Thoracic aorta (tissue), 2 donors: ENCODE measurements at places on chromosomes 7 and 10.

GRCh38 chr7:151008511-151009323 lies 15.6 kb downstream of the ATG9B start:
- DNase-seq = no peak

DNA sequence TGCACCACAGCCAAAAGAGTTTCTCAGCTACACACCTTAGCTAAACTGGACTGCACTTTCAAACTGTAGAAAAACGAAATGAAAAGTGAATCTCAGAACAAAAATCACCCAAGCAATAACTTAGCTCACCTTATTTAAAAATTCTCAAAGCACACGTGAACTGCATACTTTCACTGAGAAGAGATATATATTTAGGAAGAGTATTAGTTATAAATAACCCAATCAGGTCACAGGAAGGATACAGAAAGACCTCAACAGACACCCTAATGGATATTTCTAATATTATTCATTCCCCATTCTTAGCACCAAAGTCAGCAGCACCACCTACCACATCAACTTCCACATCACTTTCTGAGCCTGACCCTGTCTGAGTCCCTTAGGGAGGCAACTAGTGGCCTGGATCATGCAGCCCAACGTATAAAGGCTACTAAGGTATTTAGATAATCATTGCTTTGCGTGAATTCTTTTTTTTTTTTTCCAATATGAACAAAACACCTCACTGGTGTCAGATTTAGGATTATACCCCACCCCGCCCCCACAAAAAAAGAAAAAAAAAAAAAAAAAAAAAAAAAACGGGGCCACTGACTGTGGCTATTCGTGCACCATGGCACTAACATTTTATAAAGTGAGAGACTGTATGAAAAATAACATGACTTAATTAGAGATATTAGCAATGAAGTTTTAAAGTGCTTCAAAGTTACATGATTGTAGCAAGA lies 2.6 kb downstream of the ABI1 start:
- no peak for DNase-seq

DNA sequence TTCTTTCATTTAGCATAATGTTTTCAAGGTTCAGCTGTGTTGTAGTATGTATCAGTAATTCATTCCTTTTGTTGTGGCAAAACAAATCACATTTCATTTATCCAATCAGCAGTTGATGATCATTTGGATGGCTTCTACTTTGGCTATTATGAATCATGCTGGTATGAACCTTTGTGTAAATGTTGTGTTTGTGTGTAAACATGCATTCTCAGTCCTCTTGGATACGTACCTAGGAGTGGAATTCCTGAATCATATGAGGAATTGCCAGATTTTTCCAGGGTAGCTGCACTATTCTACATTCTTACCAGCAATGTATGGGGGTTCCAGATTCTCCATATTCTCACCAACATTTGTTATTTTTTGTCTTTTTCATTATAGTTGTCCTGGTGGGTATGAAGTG lies 578.5 kb upstream of the MKI67 start:
- no peak for DNase-seq

DNA sequence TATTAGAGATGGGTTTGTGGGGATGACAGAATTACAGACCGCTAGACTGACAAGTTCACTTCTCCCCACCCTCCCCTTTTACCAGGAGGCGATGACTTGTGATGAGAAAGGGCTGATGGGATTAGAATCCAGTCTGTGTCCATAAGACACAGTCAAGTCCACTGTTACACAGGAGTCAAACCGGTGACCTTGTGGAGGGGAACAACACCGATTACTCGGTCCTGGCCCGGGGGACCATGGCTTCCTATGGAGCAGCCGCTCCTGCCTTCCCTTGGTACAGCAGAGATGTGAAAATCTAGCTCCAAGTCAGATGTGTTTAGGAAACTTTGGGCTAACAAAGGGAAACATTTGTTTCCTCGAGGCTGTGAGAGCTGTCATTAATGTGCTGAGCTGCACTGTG lies 105.5 kb downstream of the ACTR3B start:
- no peak for DNase-seq

DNA sequence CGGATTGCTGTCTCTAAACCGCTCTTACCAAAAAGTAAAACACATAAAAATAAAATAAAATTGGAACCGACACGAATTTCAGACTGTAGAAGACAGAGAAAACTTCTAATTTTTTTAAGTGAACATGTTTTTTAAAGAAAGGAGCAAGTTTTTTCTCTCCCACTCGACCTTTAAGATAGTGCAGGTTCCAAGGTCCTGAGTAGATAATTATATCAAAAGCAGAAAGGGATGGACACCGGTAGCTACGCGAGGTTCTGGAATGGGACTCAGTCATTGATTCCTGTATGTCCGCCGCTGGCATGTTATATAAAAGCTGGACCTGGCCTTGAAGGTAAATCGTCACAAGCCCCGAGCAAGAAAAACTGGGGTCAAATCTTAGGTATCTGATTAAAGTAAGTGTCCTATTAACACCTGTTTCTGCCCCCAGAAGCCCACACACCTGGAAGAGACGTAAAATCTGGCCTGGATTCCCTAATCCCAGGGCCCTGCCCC lies 462 bp upstream of the CISD1 start:
- no peak for DNase-seq

DNA sequence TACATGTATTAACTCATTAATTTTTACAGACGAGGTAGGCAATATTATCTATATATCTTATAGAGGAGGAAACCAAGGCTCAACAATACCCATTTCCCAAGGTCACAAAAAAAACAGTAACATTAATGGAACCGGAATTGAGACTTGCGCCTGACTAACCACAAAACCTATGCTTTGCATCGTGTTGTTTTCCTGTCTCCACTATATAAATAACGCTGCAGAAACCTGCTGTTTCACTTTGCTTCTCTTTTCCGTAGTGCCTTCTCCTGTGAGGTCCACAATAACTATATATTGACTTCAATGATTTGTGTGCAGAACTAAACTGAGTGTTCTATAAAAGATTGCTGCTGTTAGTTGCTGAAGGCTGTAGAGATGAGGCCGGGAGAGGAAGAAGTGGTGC lies 97.7 kb upstream of the RPA3 start:
- no peak for DNase-seq

DNA sequence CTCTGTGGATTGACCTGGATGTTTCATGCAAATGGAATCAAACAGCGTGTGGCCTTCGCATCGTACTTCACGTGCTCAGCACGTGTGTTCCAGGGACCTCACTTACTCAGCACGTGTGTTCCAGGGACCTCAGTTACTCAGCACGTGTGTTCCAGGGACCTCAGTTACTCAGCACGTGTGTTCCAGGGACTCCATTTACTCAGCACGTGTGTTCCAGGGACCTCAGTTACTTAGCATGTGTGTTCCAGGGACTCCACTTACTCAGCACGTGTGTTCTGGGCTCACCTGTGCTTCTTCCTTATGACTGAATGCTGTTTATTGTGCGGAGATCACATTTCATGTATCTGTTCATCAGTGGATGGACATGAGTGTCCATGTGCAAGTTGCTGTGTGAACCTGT lies 22.0 kb downstream of the INPP5A start:
- no peak for DNase-seq

GRCh38 chr7:33500703-33501701 lies 371.6 kb downstream of the BBS9 start:
- no peak for DNase-seq

- DNase-seq = no peak
Measured at GRCh38 chr10:103747193-103747865, 108.0 kb downstream of the SH3PXD2A start.

GRCh38 chr10:30057421-30057841 lies 2.0 kb downstream of the JCAD start:
- DNase-seq = no peak

GRCh38 chr10:118028619-118029018 lies 18.1 kb downstream of the RAB11FIP2 start:
- no peak for DNase-seq

- DNase-seq = no peak
Measured at GRCh38 chr10:123087786-123088185, 48.0 kb upstream of the HMX3 start.

DNA sequence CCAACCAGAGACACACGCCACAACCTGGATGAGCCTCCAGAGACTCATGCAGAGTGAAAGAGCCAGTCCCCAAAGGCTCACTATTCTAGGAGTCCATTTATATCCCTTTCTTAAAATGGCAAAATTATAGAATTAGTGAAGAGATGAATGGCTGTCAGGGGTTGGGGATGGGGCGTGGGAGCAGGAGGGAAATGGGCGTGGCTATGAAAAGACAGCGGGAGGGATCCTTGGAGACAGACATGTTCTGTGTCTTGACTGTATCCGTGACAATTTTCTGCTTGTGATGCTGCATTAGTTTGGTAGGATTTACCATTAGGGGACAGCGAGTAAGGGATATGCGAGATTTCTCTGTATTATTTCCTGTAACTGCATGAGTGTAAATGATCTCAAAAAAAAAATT lies 33.0 kb downstream of the FAM53B start:
- DNase-seq = no peak

GRCh38 chr10:76234499-76235226 lies 803.2 kb downstream of the LRMDA start:
- DNase-seq = no peak

- no peak for DNase-seq
Measured at GRCh38 chr7:491958-492713, 27.5 kb downstream of the PDGFA start.

DNA sequence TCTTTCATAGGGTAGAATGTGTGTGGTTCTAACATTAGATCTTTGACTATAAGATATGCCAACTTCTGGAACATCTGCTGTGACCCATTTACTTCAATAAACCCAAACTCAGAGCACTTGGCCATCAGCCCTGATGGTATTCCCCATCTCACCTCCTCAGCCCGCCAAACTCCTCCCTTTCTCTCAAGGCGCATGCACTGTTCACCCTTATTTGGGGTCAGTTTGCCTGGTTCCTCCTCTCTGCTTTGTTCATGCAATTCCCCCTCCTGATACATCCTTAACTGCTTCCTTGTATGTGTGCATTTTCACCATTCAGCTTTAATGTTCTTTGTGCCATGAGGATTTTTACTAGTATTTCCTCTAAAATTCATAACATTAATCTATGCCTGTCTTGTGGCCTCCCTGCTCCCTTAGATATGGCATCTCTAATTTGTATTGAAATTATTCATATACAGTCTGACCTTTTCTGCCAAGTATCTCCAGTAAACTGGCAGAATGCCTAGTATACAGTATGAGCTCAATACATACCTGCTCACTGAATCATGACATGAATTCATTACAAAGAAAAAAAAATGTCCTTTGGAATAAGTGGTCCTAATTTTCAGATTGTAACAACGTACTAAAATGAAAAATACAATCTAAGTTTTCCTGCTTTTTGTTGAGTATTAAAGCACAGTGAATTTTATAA lies 336.8 kb upstream of the IGFBP3 start:
- no peak for DNase-seq

DNA sequence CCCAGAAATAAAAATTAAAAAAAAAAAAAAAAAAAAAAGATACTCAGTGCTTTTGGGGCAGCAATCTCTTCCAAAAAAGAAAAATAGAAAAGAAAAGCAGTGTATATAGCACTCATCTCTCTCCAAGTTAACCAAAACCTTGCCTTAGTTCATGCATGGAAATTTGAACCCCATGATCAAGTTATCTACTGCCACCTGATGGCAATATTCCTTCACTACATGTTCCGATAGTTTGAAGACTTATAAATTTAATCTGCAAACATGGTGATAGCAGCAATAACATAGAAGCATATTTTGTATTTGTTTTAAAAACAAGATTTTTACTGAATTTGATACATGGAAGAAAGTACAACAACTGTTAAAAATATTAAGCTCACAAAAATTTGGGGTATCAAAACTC lies 48.6 kb upstream of the SLIT1 start:
- no peak for DNase-seq

DNA sequence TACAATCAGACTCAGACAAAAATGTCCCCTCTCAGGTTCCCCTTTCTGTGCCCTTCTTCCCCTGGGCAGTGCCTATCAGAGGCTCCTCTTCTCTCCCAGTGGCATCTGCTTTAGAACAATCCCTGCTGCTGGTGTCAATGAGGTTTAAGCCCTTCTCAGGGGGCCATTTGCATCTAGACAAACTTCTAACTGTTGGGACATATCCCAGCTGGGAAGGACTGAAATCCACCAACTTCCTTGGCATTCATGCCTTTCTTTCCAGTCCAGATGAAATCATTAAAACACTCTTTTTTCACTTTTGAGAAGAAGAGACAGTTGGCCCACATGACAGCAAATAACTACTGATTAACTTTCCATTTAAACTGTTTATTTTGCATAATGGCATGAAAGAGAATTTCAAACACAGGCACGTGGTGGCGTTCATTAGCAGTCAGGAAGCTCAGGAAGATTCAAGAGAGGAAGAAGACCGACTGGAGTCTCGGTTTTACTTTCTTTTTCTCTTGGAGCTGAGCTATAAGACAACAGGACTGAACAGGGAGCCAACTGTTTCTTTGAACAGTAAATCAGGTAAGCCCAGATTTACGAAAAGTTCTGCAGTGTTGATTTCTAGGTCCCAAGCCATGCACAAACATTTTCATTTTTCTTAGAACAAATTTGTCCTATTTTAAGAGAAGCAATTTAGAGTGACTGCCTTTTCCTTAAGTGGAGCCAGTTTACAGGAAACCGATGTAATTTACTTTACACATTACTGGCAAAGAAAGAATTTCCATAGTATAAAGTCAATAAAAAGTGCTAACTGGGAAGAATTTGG lies at the start of gene GIMAP2:
TSS of gene GIMAP2 (plus strand) at position 488 of the 811 bp plus-strand sequence. CDS start 1,354 bp downstream, outside the sequence.
- no peak for DNase-seq

- no peak for DNase-seq
Measured at GRCh38 chr7:11895337-11895736, 63.3 kb upstream of the THSD7A start.

DNA sequence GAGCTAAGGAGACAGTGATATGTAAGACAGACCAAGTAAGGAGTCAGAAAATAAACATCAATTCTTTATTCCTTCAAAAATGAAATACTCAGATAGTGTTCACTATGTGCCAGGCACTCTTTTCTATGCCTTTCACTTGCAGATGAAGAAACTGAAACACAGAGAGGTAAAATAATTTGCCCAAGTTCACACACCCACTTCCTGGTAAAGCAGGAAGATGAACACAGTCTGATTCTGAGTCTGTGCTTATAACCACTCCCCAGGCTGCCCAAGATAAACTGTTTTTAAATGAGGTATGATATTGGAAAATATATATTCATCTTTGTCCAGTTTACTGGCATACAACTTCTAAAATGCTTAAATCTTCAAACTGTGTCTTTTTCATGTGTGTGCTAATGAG lies 294.4 kb upstream of the NPVF start:
- DNase-seq = no peak

DNA sequence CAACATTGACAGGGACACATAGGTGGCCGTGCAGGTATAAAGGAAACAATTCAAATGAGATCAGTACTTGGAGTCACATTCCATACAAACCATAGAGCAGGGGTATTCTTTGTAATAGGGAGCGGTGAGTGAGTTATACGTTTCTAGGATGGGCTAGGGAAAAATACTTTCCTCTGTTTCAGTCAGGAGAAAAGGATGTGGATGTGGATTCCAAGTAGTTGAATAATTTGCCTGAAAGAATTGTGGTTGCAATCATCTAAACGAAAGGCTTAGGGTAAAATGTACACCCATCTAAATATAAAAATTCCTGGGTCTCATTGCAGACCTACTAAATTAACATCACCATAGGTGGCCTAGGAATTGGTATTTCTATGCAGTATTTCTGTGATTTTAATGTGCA lies 270.7 kb upstream of the IGFBP3 start:
- no peak for DNase-seq

GRCh38 chr10:93816123-93816747 lies 58.5 kb downstream of the LGI1 start:
- DNase-seq = no peak

GRCh38 chr7:121547544-121548092 lies 151.5 kb upstream of the FAM3C start:
- DNase-seq = no peak
